ENCODE measurements at places on chromosomes 7 and 10.

DNA sequence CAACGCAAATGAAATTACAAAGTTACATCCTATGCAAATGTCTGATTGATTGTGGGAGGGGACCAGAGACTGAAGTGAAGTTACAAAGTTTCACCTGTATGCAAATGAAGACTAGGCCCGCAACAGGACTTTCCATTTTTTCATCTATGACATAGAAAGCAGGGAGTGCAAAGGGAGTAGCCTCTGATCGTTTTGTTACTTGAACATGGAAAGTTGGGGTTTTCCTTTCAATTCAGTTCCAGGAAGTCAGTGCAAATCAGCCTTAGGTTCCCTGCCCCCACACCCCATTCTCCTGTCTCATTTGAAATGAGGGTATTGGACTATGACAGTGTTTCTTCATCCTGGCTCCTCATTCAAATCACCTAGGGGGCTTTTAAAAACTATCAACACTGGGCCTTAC, 96.9 kb upstream of the HABP2 start:
- DNase-seq = no peak

DNA sequence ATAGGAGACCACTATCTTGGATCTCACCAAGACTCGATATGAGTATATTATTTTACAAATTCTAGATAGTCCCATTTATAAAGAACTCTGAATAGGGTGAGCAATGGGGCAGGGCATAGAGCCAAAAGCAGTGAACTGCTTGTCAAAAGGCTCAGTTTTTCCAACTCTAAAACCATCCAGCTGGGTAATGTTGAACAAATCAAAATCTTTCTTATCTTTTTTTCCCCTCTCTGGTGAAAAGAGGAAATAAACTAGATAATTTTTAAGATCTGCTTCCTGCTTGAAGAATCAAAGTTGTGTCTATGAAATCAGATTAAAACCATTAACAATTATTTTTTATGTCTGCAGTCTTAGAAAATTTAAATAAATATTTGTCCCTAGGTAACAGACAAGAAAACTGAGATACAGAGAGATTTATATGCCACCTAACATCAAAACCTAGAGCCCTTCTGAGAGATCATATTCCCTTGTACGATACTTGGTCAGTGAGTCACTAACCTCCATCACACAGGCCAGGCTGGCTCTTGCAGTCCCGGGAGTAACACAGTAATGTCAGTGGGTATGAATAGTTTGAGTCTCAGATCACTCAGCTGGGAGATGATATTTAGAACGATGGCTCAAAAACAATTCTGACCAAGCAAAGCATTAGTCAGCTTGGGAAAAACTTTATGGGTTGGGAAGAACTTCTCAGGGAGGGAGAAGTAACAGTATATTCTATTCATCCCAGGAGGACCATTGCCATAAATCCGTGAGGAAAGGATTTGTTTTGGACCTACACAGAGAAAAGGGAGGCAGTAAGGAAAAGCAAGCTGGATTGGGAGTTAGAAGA, 178.8 kb downstream of the REEP3 start:
- DNase-seq = no peak

GRCh38 chr7:91527460-91527859, 263.2 kb downstream of the FZD1 start:
- DNase-seq = no peak

GRCh38 chr7:44386139-44386913, 60.9 kb upstream of the CAMK2B start:
- DNase-seq = no peak

DNA sequence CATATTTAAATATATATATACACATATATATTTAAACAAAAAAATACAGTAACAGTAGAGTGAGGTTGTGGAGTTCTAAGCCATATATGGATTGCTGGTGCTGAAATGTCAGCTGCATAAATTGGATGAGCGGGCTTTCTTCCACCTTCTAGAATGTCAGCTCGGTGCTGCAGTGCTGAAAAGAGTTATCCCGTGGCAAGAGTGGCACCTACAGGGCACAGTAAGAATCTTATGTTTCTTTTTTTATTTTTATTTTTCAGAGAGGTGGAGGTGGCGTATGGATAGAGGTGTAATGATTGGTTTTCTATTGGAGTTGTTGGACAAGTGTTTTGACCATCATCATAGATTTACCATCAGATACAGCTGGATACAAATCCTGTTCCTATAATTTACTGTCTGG, 86.2 kb upstream of the DYNC1I1 start:
- peak; percentile 26 for DNase-seq

DNA sequence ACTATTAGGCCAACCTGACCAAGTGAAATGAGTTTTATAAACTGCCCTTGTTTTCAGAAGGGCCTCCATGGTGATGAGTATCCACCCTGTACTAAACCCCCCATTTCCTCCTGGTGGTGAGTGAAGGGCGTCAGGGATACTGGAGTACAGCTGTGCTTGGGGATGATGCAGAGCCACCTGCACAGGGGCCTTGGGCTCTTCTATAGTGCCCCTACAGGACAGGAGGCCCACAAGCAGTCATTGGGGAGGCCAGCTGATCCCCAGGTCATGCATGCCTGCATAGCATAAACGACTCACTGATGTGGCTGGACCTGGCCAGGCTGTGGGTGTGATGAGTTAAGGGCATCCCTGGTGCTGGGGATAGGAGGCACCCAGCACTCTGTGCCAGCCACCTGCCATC, 114.1 kb upstream of the CELF2 start:
- no peak for DNase-seq

GRCh38 chr7:148419856-148420832, 170.4 kb upstream of the C7orf33 start:
- DNase-seq = no peak
